ENCODE measurements at places on chromosomes 11 and 22.
A peak's percentile ranks its signal among the peaks of the same experiment; 100 is the strongest.

GRCh38 chr11:65591939-65592857 is 3.4 kb downstream of the KCNK7 start:
- DNase-seq: no peak

- no peak for DNase-seq
Measured at GRCh38 chr22:42383851-42384417, 48.3 kb downstream of the NFAM1 start.

DNA sequence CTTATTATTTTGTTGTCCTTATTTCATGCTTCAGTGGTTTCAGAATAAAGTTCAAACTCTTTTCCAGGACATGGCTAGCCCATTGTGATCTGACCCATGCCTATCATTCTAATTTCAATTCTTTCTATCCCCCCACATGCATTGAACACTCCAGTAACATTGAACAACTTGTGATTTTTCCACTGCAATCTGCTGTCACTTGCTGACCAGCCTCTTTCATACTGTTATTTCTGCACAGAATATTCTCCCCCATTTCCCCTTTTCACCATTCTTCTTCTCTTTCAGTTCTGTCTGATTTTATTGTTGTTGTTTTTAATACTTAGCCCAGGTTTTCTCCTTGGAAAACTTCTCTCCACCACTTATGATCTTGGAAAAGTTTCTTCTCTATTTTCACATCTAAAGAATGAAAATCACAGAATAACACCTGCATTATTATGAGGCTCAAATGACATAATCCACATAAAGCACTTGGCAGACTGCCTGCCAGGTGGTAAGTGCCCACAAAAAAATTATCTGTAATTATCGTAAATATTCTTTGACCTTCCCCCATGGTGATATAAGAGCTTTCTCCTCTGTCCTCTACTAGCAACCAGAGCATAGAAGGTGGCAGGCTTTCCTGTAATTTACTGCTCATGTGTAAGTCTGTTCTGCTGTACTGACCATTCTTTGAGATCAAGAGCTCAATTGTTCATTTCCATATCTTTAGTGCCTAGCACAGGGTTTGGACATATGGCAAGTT is 51.9 kb upstream of the EED start:
- DNase-seq: no peak

DNA sequence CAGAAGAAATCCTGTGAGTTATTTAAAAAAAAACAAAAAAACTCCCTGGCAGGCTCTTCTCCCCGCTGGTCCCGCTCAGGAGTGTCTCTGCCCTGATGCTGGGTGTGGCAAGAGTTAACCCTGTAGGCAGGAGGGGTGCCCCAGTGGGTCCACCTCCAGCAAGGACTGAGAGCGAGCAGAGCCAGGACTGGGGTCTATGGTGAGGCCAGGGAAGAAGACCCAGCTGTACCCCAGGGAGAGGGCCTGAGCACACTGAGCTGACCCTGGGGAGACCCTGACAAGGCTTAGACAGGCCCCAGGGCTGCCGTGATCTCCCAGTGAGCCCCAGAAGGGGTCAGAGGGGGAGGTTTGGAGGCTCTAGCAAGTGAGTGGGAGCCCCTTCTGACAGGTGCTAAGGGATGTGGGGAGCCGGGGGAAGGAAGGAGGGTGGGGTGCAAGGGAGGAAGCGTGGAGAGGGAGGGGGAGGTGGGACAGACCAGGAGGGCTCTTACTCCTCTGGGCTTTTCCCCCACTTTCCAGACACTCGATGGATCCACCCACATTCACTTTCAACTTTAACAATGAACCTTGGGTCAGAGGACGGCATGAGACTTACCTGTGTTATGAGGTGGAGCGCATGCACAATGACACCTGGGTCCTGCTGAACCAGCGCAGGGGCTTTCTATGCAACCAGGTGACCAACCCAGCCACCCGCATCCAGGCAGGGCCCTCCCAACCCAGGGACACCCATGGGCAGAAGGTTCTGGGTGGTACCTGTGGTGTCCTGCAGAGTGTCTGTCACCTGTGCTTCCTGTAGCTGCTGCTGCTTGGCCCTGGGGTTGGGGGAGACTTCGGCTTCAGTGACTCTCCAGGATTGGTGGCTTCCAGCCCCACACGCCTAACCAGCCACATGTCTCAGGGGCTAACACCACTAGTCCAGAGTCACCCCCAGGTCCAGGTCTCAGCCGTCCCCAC is 6.4 kb downstream of the APOBEC3G start:
- no peak for DNase-seq

DNA sequence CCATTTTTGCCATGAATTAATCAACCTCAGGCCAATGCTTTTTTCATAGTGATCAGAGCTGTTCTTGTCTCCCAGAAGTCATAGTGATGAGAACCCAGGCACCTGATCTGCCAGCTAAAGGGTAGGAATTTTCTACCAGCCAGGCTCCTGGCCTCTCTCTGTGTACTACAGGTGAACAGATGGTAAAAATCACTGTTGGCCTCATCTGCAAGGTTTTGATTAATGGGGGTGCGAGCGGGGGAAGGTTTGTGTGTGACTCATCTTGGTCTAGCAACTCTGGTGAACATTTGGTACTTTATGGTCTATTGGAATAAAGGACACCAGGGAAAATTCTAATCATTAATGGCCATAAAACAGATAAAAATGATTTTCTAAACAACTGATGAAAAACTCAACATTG is 14.4 kb upstream of the APOL4 start:
- no peak for DNase-seq

GRCh38 chr11:112467721-112468120 is 207.1 kb upstream of the PLET1 start:
- DNase-seq: no peak

- DNase-seq: no peak
Measured at GRCh38 chr11:106092446-106092845, 15.0 kb downstream of the AASDHPPT start.

- DNase-seq: no peak
Measured at GRCh38 chr22:33969045-33969444, 48.8 kb upstream of the LARGE1 start.

DNA sequence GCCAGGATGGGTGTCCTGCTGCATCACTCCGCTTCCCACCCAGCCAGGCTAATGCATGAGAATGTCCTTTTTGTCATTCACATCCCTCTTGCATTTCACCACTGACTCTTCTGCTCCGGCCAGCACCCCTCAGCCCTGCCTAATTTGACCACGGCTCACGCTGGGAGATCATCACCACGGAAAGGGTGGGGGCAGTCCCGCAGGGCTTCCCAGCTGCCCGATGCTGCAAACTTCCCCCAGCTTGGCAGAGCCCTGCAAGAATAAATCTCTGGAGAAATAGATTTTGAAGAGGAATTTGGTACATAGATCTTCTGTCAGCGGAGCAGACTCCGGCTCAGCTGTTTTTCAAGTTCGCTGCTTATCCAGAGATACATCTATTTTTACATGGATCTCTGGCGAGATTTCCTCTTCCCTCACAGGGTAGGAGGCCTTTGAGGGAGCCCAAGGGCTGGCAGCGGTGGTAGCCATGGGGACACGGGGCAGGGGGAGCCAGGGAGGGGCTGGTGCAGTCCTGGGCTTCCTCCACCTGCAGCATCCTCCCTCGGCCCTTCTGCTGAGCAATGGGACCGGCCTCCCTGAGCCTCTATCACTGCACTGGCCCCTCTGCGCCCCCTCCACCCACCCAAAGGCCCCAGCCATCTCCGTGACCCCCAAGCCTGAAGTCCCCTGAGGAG is 62.6 kb downstream of the BUD13 start:
- DNase-seq: no peak

DNA sequence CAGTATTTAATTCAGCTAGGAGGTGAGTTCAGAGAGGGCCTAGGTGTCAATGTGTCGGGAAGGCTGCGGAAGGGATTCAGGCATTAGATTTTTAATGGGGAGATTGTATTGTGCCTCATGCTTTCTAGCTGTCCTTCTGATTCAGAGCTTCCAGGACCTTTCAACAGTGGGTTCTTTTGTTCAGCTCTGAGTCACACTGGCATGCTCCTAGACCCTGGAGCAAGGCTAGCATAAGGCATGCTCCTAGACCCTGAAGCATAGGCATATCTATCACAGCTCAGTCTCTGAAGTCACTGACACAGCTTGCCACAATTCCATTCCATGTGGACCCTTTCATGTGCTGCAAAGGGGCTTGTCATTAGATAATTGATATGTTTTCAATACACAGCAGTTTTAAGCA is 396.9 kb downstream of the RAB38 start:
- DNase-seq: no peak

DNA sequence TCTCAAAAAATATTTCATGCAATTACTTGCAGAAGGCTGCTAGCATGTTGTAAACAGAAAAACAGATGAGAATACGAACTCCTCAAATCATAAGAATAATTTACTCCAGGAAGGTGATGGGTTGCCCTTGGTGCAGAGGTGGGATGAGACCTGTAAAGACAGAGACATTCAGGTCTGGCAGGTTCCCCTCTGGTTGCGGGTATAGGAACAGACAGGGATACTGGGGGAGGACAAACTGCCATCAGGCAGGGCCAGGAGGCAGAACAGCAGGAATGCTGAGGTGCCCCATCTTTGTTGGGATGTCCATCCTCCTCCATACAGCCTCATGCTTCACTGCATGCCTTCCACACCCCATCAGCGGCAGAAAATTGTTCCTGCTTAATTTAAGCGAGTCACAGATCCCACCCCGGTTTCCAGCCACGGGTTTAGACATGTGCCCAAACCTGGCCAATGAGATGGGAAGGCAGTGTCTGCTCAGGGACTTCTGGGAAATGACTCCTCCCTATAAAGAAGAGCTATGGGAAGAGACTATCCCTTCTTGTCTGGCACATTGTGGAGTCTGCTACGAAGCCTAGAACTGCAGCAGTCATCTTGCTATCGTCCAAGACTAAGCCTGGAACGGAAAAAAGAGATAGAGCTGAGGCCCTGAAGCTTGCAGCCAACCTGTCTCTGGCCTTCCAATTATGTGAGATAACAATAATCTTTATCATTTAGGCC is 23.1 kb upstream of the IRAG1 start:
- no peak for DNase-seq

DNA sequence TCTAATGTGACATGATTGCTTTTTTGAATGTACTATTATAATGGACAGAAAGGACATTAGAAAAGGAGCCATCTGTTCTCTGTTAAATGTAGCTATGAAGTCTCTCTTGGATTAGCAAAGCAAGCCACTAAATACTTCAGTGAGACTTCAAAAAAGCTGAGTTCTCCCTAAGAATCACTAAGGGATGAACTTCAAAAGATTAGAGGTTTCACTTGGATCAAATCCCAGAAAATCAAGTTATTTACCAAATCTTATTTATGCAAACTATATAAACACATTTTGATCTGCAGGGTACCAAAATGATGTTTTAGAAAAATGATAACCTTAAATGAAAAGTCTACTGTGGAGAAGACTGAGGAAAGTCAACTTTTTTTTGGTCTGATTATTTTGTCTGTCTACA is 82.1 kb upstream of the MTMR2 start:
- DNase-seq: no peak

DNA sequence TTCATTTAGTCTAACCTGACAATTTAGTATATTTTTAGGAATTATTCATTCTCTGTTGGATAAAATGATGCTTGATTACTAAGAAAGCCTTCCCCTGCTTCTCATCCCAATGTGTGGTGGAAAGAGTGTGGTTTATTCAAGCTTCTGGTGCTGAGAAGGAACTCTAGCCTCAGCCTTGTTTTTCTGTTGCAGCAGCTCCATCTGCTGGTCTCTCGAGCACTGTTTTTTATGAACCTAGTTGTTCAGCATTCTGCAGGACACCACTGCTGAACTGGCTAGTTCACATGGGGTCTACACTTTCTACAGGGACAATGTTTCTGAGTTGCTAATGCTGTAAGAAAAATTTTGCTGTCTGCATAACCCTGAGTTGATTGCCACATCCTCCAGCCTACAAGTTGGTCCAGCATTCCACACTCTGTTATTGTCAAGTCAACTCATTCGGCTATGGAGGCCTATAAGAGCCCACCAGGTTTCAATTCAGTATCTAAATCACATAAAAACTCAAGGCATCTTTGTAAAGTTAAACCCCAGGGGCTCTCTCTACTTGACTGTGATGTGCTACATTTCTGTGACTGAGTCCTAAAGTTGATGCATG is 14.3 kb downstream of the OR2AG2 start:
- DNase-seq: peak; percentile 34

DNA sequence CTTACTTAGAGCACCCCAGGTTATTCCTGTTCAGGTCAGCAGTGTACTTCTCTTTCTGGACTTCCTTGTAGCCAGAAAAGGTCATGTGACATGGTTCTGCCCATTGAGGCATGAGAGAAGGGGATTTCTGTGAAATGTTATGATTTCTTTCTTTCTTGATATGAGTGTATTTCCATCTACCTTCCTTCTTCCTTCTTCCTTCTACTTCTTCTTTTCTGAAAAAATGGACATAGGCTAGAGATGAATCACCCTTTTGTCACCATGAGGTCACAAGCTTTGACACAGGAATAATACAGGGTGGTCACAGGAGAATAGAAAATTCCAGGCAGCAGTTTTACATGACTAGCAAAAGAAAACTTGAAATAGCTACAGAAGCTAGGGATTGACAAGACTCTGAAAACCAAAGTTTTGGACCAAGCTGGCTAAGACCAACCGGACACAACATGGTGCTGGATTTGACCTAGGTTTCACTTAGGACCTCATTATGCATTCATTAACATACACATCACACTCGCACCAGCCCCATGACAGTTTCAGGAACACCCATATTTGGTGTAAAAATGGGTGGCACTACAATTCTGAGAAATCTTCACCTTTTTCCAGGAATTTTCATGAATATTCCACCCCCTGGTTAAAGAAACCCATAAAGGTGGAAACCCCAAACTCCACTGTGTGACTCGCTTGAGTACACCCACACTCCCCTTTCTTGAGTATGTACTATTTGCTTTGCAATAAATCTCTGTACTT is 21.2 kb upstream of the MAP6 start:
- no peak for DNase-seq

GRCh38 chr22:34414467-34415440 is 494.5 kb upstream of the LARGE1 start:
- no peak for DNase-seq

GRCh38 chr22:21829523-21829922 is 37.9 kb downstream of the MAPK1 start:
- DNase-seq: no peak

- DNase-seq: no peak
Measured at GRCh38 chr22:49930596-49931412, 12.4 kb downstream of the CRELD2 start.

DNA sequence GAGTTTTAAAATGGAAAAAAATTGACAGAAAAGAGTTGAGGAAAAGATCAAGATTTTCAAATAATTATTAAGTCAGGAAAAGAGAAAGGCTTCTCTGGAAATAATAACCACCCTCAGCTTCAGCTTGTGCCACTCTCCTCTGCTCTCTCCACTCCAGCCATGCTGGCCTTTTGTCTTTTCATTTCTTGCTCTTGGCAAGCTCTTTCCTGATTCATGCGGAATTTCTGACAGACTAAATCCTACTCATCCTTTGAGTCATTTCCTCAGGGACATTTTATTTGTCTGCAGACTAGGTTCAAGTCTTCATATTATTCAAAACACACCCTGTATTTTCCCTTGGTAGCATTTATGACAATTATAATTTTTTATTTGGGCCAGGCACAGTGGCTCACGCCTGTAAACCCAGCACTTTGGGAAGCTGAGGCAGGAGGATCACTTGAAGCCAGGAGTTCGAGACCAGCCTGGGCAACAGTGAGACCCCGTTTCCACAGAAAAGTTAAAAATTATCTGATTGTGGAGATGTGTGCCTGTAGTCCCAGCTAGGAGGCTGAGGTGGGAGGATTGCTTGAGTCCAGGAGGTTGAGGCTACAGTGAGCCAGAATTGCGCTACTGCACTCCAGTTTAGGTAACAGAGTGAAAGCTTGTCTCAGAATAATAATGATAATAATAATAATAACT is 7.8 kb upstream of the P4HA3 start:
- DNase-seq: no peak

Data from activated CD4-positive, alpha-beta T cell treated with anti-CD3 and anti-CD28 coated beads for 1 hour (primary cell).